Activated T-helper 1 cell treated with anti-CD3 and anti-CD28 coated beads, Interleukin-2, amount 50 U/mL, for 16 hours (primary cell): ENCODE measurements at places on chromosomes 3 and 15.

DNA sequence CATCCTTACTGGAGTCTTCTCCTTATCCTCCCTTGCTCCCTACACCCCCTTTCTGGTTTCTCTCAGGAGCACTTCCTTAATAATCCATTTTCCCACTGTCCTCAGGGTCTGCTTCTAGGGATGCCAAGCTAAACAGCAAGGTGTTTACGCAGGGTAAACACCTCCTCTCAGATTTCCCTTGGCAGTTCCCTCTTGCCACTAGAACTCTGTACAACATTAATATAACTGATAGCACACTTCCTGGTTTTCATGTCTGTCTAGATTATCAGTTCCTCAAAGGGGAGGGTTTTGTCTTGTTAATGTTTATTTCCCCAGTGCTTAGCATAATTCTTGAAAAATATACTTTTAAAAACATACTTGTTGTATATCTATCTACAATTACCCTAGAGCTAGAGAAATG lies 118.0 kb upstream of the SLC24A5 start:
- no peak for DNase-seq

GRCh38 chr3:148030975-148031374 lies 621.8 kb downstream of the ZIC1 start:
- no peak for DNase-seq

- no peak for DNase-seq
Measured at GRCh38 chr3:1093217-1093616, 393 bp downstream of the CNTN6 start.

GRCh38 chr3:100896994-100897393 lies 96.2 kb downstream of the ABI3BP start:
- no peak for DNase-seq

GRCh38 chr3:31244929-31245817 lies 287.6 kb upstream of the STT3B start:
- no peak for DNase-seq

DNA sequence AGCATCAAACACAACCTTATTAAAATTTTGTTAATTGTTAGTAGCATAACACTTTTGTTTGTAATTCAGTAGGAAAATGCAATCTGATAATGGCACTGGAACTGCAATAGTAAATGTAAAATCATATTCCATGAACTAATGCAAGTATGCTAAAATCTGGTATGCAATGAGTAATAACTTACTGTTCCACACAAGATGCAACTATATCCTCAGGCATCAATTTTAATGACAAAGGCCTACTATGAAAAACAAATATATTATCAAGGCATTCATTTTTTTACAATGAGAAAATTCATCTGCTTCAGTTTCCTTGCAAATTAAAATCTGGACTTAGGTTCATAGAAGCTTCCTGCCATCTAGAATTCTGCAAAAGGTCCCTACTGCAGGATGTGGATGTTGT lies 1.4 kb upstream of the NSMCE3 start:
- no peak for DNase-seq

DNA sequence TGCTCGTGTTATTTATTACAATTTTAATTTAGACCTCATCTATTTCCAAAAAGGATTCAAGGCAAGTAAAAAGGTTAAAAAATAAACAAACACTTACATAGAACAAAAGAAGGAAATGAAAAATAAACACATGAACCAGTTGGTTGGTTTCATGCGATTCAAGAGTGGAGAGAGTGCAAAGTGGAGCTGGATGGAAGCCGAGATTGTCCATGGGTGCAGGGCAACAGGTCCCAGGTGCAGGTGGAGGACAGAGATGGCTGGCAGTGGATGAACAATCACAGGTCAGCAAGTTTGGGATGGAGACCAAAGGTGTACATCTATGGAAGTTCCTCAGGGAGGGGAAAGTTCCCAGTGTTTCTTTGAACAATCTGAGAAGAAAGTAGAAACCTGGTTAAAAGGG lies 11.6 kb upstream of the SEMA5B start:
- no peak for DNase-seq

DNA sequence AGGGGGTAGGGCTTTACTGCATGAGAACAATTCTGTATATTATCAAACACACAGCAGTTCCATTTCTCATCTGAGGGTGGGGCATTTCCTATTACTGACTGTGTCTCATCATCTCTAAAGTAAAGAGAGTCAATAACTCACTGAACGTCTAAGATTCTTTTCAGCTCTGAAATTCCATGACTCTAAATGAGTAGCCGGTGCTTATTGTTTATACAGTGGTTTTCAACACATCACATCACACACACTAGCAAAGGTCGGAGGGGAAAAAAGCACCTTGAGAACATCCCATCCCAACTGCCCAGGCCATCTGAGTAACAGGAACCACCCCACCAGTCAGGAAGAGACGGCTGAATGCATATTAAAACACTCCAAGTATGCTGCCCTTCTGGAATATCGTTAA lies 196.0 kb downstream of the SUCLG2 start:
- DNase-seq = no peak

DNA sequence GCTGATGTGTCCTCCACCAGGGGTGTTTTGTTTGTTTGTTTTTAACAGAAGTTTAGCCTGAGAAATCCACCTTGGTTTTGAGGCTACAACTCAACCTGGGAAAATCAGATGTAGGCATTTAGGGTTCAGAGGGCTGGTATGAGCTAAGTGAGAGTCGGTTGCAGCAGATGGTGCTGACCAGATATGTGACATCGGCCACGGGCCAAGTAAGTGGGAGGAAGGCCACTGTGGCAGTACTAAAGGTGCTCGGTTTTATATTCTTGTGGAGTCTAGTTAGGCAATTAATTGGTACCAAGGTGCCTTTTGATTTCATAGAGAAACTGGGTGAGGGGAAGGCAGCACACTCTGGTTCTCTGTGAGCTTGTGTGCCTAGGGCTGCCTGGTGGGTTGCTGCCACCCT lies 10.5 kb downstream of the MTMR14 start:
- DNase-seq = no peak

- DNase-seq = no peak
Measured at GRCh38 chr3:185758912-185759311, 65.9 kb downstream of the IGF2BP2 start.

GRCh38 chr15:93929375-93930094 lies 301.8 kb upstream of the MCTP2 start:
- DNase-seq = no peak

GRCh38 chr15:80523746-80524145 lies 119.6 kb downstream of the ARNT2 start:
- no peak for DNase-seq

DNA sequence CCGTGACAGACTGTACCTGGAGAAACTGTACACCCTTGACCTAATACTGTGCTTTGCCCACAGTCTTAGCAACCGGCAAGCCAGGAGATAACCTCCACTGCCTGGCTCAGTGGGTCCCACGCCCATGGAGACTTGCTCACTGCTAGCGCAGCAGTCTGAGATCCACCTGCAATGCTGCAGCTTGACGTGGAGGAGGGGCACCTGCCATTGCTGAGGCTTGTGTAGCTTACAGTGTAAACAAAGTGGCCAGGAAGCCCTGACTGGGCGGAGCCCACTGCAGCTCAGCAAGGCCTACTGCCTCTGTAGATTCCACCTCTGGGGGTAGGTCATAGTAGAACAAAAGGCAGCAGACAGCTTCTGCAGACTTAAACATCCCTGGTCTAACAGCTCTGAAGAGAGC lies 189.3 kb downstream of the EDEM1 start:
- no peak for DNase-seq

DNA sequence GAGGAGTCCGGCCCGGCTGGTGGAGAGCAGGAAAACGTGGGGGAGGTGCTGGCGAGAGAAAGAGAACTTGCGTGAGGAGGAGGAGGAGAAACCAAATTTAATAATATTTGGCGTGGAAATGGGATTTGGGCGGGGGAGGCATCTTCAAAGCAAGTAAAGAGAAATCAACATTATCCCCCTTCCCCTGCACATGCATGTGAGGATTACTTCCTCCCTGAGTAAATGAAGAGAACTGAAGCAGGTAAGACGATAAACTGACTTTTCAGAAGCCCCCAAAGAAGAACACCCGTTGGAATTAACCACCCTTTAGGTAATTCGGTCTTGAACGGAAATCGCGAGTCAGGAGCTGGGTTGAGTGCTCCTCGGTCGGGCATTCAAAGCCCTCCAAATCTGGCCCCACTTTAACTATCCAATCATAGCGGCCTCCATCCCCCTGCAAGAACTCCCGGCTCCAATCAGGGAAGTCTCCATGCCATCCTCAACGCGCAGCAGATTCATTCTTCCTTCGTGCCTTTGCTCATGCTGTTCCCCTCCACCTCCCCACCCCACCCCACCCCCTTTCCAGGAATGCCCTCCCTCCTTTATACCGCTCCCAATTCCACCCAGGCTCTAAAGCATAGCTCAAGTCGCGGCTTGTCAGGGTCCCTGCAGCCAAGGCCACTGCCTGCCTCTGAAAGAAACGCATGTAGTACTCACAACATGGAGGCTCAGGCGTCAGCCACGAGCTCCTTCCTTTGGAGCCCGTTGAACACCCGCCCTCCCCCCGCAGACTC lies 545 bp upstream of the RFX7 start:
- DNase-seq = no peak

- DNase-seq = no peak
Measured at GRCh38 chr3:195254454-195255175, 16.3 kb downstream of the XXYLT1 start.

GRCh38 chr3:188362405-188362831 lies 208.5 kb downstream of the LPP start:
- no peak for DNase-seq

DNA sequence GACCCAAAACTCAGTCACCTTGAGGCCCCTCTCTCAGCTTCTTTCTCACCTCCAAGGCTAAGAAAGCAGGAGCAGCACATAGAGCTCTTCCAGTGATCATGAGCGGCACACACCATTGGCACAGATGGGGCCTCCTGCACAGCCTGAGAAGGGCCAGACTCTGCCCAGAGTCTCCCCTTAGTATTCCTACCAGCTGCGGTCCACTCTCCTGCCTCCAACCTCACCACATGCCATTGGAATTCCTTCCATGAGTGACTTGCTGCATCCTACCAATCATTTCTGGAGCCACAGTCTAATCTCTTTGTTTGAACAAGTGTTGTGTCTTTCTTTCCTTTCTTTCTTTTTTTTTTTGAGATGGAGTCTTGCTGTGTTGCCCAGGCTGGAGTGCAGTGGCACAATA lies 39.3 kb downstream of the CDCP1 start:
- no peak for DNase-seq

- DNase-seq = no peak
Measured at GRCh38 chr3:53226841-53227407, 28.9 kb downstream of the TKT start.

DNA sequence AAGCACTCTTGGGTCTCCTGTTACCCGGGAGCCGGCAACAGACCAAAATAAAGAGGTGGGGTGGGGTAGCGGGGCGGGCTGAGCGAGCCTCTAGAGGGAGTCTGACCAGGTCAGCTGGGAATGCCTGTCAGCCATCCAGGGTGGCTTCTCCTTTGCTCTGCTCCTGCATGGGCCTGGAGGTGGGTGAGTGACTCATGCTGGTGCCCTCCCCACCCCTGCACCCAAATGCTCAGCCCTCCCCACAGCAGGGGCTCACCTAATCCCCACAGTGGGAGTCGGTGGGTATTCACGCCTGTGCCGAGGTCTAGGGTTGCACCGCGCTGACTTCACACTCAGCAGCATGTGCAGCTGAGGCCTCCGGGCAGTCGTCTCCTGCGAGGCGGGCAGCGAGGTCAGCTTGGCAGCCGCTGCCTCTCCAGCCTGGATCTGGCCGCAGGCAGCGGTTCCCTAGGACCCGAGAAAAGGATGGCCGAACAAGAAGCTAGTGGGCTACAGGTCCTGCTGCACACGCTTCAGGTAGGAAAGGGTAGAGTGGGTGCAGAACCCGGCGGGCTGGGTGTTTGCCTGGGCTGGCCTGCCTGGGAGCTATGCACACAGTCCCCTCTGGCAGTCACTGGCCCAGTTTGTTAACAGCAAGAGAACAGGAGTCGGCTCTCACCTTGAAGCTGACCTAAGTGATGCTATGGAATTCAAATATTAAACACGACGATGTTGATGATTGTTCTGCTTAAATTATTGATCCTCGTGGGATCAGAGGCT lies at the start of gene AGBL1:
Gene AGBL1 (plus strand): TSS at position 364 of the 759 bp plus-strand sequence.
- DNase-seq = no peak

- DNase-seq = no peak
Measured at GRCh38 chr3:173719585-173719984, 322.0 kb downstream of the NLGN1 start.

DNA sequence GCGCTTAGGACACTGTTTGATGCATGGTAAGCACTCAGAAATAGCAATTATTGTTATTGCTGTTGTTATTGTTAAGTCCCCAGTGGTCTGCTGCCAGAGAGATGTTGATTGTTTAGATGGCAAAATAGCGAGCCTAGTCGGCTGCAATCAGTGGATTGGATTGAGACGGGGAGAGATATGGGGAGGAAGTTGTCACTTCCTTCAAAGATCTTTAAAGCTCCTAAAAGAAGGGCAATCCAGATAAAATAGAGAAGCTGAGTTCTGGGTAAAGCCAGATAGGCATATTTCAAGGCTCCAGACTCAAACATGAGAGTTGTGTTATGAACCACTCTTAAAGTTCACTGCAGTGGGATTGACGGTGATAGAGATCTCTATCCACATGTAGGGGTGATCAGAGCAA lies 64.5 kb downstream of the RYR3 start:
- no peak for DNase-seq

DNA sequence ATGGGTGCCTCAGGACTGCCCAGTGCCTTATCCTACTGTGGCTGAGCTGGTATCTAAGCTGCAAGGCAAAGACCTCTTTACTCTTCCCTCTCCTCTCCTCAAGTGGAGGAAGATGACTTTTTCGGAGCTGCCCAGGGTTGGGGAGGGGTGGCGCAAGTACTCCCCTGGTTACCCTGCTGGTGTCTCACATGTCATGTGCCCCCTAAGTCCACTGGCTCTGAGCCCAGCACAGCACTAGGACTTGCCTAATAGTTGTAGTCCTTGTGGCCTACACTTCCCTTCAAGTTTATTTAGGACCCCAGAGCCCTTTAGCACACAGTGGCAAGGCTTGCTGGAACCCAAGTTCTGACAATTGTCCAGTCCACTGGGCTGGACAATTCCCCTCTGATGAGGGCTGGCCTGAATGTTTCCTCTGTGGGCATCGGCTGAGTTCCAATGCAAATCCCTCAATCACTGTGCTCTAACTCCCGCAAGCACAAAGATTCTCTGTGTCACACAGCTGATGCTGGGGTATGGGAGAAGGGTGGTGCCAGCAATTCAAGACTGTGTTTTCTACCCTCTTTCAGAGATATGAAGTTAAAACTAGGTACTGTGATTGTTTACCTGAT lies 60.4 kb downstream of the UQCC5 start:
- no peak for DNase-seq

DNA sequence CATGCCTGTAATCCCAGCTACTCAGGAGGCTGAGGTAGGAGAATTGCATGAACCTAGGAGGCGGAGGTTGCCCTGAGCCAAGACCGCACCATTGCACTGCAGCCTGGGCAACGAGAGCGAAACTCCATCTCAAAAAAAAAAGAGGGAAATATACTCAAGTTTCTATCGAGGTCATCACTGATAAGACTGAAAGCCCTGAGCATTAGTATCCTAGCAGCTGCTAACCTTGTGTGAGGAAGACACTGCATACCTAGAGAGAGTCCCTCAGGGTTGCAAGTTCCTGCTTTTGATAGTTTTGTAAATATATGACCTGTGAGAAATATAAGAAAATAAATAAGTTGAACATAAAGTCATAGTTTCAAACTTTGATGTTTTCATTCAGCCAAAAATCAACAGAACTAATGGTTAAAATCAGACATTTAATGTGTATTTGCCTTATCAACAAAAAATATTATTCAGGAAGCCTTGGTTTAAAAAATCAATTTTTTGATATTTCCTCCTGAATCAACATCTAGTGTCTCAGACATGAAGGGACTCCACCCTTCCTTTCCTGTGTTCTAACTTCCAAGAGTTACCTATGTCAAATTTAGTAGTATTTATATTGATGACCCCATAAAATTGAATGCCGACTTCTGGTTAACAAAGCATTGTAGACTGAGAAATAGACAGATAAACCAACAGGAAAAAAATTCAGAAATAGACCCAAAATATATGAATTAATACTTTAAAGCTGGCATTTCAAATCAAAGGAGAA lies 19.8 kb upstream of the USP3 start:
- no peak for DNase-seq
